ENCODE measurements at places on chromosomes 5 and 9.

GRCh38 chr5:127311349-127311748, 20.8 kb downstream of the MEGF10 start:
- DNase-seq: no peak

- DNase-seq: no peak
These were observed 79.7 kb upstream of the C5orf63 start for GRCh38 chr5:127153031-127153430.

- no peak for DNase-seq
These were observed 591.9 kb downstream of the LRRC70 start for GRCh38 chr5:63170486-63170885.

GRCh38 chr5:39412721-39413394, 11.9 kb downstream of the DAB2 start:
- DNase-seq: no peak

DNA sequence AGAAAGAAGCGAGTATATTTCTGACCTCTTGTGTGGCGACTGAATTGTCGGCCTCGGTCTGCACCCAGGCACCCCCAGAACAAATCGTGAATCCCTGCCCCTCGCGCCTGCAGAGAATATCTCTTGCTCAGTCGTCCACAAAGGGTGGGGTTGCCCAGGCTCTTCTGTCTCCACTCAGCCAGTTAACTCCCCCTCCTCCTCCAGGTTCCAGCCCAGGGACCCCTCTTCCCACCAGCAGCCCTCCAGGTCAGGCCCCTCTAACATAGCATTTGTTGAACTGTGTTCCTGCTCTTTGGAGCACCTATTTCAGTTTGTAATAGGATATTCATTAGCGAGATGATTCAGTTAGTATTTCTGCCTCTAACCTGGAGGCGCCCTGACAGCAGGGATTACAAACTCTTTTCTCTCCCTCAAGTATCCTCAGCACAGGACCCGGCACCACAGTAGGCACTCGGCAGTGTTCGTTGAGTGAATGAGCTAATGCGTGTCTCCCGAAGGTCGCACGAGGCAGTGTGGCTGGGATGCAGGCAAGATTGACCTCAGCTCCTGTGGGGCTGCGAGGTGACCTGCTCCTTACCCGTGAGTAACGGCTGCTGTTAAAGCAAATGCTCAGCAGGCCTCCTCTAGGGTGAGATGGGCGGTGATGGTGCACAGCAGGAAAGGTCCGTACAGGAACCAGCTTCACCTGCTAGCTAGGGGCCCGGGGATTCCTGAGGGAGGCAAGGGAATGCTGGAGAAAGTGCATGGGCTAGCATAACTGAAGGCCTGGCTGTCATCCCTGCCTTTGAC, 25.8 kb downstream of the ZBTB34 start:
- DNase-seq: no peak

GRCh38 chr5:62007457-62007856, 298.5 kb upstream of the KIF2A start:
- no peak for DNase-seq

DNA sequence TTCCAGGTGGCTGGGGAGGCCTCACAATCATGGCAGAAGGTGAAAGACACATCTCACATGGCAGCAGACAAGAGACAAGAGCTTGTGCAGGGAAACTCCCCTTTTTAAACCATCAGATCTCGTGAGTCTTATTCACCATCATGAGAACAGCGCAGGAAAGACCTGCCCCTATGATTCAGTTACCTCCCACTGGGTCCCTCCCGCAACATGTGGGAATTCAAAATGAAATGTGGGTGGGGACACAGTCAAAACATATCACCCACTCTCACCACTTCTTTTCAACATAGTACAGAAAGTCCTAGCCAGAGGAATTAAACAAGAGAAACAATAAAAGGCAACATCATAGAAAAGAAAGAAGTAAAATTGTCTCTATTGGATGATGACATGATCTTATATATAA, 223.4 kb upstream of the SLC24A2 start:
- no peak for DNase-seq

- DNase-seq: peak; percentile 97
These were observed 260.0 kb downstream of the AUH start for GRCh38 chr9:91101611-91102168.

Data from activated naive CD4-positive, alpha-beta T cell treated with anti-CD3 and anti-CD28 coated beads for 36 hours (primary cell).